ENCODE measurements at places on chromosomes 12 and 14. TPM values are rescaled to one million over a fixed set of nuclear protein-coding genes. Genes with fewer than 3 reads are reported as not detected.

DNA sequence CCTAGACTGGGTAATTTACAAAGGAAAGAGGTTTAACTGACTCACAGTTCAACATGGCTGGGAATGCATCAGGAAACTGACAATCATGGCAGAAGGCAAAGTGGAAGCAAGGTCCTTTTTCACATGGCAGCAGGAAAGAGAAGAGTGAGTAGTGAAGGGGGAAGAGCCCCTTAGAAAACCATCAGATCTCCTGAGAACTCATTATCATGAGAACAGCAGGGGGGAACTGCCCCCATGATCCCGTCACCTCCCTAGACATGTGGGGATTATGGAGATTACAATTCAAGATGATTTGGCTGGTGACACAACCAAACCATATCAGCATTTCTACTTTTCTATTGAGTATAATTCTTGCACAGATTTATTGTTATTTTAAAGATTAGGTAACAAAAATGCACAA lies 822.1 kb upstream of the FLRT2 start:
- DNase-seq, result no peak

DNA sequence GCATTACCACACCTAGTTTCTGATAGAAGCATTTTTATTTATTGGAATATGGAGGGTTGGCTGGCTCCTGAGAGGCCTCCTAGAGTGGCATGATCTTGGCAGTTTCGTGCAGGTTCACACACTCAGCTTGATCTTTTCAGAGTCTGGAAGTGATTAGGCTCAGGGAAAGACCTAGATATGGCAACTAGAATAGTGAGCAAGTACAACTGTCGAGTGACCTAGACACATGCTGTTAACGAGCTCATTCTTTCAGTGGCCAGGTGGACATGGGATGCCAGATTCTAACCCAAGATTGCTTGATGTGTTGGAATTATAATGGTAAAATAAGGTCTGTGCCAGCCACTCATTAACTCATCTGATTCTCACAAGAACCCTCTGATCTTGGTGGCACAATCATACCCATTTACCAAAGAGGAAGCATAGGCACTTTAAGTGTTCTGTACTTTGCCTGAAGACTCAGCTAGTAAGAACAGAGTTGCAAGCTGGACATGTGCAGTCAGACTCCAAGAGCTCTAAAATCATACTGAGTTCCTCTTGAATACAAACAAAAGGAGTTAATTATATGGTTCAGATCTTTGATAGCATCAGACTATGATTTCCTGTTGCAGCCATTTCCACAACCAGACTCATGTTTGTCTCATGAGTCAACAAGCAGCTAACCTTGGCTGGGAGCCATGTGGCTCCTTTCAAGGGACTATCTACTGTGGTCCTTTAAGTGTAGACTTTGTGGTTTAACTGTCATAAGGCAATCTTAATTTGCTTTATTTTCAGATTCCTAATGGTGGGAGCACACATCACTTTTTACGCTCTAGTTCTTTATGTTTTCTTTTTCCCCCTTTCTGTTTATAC lies 144.2 kb downstream of the PLEKHA5 start:
- peak; percentile 48 for DNase-seq

- no peak for DNase-seq
Observed at GRCh38 chr12:78155546-78155945, 324.9 kb downstream of the NAV3 start.

GRCh38 chr14:63524537-63525155 lies 18.5 kb downstream of the PPP2R5E start:
- peak; percentile 70 for DNase-seq

DNA sequence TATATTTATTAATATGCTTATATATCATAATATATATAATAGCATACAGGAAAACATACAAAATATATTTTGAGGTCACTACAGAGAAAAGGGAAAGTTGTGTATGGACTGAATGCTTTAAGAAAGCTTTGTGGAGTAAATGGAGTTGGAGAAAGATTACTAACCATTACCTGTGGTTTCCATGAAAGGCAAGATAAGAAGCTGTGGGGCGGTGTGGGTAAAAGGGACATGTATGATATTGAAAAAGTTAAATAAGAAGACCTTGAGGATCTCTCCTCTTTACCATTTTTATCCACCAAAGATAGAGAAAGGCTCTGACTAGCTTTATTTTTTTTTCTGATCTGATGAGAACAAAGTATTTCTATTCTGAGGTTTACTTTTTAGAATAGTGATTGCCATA lies 404.4 kb downstream of the TRHDE start:
- DNase-seq, result no peak

DNA sequence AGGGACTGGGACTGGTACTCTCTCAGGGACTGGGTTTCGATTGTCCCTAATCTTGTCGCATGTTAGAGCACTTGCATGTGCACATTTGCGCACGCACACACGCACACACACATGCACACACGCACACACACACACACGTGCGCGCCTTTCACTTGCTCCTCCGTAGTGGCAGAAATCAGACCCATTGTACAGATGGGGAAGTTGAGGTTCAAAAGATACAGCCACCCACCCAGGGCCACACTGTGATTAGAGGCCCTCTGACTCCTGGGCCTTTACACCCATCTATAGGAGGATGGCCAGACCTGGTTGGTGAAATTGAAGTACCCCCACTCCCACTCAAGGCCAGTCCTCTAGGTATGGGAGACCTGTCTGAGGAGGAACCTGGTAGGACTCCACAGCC lies 167.8 kb upstream of the LHX5 start:
- DNase-seq, result no peak

- no peak for DNase-seq
Observed at GRCh38 chr12:113333877-113334785, 778 bp downstream of the SLC8B1 start.

GRCh38 chr12:7787574-7788293 lies 1.5 kb upstream of the NANOG start:
- DNase-seq, result no peak

DNA sequence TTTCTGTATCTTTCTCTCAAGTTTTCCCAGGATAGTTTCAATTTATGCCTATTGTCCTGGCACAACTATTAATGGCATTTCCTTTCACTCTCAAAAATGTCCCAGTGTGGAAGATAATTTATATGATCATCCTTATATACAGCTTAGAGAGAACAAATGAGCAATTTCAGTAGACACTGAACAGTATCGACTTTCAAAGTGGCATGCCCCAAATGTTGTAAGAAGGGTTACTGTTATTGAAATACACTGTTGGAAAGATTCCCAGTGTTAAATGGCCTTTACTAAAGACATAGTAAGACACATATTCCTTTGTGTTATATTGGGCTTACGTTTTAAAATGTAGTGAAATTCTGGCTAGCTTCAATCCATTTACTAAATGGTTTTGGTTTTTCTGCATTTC lies 202.3 kb upstream of the CDKN3 start:
- no peak for DNase-seq

DNA sequence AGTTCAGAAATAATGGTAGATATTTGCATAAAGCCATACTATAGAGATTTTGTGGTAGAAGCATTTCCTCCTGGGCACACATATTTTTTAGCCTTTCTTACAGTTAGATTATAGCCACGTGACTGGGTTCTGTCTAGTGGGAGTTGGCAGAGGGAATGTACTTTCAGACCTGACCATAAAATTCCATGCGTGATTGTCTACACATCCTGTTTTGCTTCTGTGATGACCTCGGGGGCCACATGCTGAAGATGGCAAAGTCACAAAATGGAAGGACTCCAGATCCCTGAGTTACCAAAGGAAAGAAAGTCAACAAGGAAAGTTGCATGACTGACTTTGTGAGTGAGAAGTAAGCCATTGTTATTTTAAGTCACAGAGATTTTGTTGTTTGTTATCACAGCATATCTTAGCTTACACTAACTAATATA lies 14.6 kb upstream of the MIA2 start:
- no peak for DNase-seq

GRCh38 chr14:87131879-87132278 lies 861.1 kb downstream of the GALC start:
- DNase-seq, result no peak

The GPRC5A gene
- not detected for total RNA-seq

DNA sequence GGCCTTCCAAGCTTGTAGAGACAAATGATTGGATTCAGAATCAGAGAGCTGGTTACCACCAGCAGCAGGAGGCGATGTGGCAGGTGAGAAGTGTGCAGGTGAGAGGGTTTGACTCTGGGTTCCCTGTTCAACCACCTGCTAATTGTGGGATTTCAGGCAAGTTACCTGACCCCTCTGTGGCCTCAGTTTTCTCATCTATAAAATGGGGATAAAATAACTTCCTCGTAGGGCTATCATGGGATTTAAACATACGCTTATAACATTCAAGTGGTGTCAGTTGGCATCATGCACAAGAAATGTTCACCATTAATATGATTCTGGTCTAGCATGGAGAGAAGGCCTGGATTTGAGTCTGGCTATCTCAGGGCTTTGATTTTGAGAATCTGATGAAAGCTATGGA lies 143.8 kb upstream of the MYL2 start:
- no peak for DNase-seq

GRCh38 chr12:57889500-57889989 lies 43.0 kb upstream of the CTDSP2 start:
- DNase-seq, result no peak

DNA sequence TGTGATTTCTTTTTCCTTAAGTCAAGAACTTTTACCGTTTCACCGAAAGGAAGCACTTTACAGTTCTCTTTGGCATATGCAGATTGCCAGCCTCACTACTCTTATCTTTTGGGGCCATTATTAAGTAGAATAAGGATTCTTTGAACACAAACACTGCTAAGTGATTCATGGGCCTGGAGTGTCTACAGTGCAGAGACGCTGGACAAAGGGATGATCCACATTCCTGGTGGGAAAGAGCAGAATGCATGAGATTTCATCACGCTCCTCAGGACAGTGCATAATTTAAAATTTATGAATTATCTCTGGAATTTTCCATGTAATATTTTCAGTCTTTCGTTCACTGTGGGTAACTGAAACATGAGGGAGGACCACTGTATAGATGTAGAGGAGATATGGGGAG lies 90.2 kb downstream of the TTLL5 start:
- DNase-seq, result no peak

DNA sequence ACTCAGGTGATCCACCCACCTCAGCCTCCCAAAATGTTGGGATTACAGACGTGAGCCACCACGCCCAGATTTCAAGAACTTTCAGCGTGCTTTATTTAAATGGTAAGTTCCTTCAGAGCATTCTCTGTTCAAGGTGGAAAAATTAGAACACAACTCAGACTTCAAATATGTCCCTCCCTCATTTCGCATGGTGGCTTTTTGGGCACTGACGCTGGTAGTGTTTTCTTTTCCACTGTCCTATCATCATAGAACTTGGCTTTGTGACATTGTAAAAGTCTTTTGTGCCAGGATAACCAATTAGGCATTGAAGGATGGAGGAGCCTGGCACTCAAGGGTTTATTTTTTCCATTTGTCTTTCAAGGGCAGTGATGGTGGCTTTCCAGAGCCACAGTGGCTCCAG lies 190.8 kb downstream of the NUAK1 start:
- DNase-seq, result no peak

DNA sequence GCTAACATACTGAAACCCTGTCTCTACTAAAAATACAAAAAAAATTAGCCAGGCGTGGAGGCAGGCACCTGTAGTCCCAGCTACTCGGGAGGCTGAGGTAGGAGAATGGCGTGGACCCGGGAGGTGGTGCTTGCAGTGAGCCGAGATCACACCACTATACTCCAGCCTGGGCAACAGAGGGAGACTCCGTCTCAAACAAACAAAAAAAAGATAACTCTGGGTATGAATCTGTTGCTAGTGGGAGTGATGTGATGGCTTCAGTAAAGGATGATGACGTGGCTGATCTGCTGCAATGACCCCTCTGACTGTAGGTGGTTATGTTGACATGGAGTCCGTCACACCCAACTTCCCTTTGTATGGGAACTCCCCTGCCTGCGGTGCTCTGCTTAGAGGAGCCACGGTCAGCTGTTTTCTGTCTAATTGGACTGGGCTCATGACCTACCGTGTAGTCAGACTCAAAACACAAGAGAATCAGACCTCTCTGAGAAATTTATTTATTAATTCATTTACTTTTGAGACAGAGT lies 59.1 kb upstream of the MED13L start:
- no peak for DNase-seq

The DIO3 gene
- not detected for total RNA-seq

- DNase-seq, result no peak
Observed at GRCh38 chr12:96864335-96864734, 42.7 kb upstream of the NEDD1 start.

GRCh38 chr14:52821805-52822250 lies 30.4 kb upstream of the GNPNAT1 start:
- no peak for DNase-seq

The PAPLN gene
- 0.31 TPM for total RNA-seq

The GNPTAB gene
- total RNA-seq, result 64.7 TPM

DNA sequence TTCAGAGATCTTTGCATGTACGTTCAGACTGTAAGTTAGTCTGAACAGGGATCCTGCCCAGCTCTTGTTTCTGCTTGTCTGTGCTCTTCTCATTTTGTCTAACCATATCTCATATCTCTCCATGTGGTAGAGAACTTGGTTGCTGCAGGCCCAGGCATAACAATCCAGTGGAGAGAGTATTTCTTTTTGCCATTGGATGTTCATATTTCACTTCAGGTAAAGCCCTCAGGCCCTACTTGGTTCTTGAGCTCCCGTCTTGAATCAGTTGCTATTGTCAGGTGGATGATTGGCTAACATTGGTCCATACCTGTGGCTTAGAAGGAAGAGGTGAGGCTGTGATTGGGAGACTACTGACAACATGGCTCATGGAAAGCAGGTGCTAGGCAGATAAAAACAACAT lies 357.7 kb upstream of the FLRT2 start:
- no peak for DNase-seq

GRCh38 chr12:93622485-93622884 lies 50.0 kb downstream of the SOCS2 start:
- DNase-seq, result no peak

The FOXN3 gene
- total RNA-seq, result 73.9 TPM

The TMEM229B gene
- 3.2 TPM for total RNA-seq

DNA sequence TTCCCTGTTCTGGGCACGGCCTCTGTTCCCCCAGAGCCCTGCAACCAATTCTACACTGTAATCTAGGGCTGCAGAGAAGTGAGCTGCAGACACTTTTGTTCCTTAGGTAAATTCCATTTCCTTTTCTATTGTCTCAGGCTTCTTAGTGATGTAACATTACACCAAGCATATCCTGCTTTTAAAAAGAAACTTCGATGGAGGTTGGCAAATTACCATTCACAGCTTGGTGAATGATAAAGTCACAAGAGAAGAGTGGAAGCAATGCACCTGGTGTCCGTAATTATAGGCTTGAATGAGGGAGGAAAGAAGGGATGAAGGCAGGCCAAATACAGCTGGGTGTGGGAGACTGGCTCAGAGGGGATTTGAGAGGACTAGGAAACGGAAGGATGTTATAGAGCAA lies 68.6 kb downstream of the PPM1A start:
- no peak for DNase-seq

DNA sequence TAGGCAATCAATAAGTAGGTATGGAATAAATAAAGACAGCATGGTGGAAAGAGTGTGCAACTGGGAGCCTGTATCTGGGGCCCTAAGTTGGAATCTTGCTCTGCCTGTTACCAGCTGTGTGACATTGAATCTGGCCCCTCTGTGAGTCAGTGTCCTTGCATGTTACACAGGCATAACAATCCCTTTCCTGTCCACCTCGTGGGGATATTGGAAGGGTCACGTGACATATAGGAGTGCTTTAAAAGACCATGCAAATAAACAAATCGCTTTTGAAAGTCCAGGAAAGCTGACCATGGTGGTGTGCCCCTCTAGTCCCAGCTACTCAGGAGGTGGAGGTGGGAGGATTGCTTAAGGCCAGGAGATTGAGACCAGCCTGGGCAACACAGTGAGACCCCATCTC lies 51.1 kb upstream of the VRK1 start:
- no peak for DNase-seq

All from CD8-positive, alpha-beta memory T cell (primary cell).